ENCODE measurements at places on chromosomes 2 and 18. TPM values are rescaled to one million over a fixed set of nuclear protein-coding genes. Genes with fewer than 3 reads are reported as not detected.
A peak's percentile ranks its signal among the peaks of the same experiment; 100 is the strongest.

Gene TRIM43
- not detected for total RNA-seq

Gene ATP6V1B1
- total RNA-seq, result 1.8 TPM

Gene AOX1
- 64.5 TPM for total RNA-seq

Gene IL1A
- total RNA-seq, result 0.19 TPM

Gene CHRNG
- total RNA-seq, result not detected

Gene VAMP8
- 43.5 TPM for total RNA-seq

Gene SLC1A4
- 22.5 TPM for total RNA-seq

Gene C18orf54
- 5.5 TPM for total RNA-seq

Gene BOLL
- not detected for total RNA-seq

Gene PROM2
- 1.4 TPM for total RNA-seq

GRCh38 chr2:236749346-236749745, 179.7 kb downstream of the ACKR3 start:
- peak; percentile 52 for DNase-seq

DNA sequence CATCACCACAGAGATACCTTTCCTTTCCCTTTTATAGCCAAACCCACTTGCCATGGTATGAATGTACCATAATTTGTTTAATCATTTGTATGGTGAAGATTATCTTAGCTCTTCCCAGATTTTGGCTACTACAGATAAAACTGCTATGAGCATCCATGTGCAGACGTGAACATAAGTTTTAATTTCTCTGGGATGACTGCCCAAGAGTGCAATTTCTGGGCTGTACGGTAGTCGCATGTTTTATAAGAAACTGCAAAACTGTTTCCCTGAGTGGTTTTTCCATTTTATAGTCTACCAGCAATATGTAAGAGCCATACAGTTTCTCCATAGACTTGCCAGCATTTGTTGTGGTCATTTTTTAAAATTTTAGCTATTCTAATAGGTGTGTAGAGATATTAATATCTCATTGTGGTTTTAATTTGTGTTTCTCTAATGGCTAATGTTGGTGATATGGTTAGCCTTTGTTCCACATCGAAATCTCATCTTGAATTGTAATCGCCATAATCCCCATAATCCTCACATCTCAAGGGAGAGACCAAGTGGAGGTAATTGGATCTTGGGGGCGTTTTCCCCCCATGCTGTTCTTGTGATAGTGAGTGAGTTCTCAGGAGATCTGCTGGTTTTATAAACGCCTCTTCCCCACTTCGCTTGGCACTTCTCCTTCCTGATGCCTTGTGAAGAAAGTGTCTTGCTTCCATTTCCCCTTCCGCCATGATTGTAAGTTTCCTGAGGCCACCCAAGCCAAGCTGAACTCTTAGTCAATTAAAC, 628.5 kb upstream of the KLHL29 start:
- DNase-seq, result no peak

- DNase-seq, result peak; percentile 14
Measured at GRCh38 chr2:26564121-26564644, 77.0 kb downstream of the CIB4 start.

GRCh38 chr2:41867553-41867952, 180.3 kb upstream of the PKDCC start:
- DNase-seq, result no peak

DNA sequence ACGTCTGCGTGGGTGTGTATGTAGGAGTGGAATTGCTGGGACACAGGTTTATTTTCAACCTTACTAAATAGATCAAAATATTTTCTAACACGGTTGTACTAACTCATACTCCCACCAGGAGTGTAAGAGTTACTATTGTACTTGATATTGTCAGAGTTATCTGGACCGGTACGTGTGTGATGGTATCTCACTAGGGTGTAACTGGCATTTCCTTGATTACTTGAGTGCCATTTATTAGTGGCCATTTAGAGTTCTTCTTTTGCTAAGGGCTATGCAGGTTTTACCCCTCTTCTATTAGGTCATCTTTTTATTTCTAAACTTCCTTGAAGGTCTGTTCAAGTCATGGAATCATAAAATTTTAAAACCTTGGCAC, 33.5 kb downstream of the CENPO start:
- DNase-seq, result no peak

DNA sequence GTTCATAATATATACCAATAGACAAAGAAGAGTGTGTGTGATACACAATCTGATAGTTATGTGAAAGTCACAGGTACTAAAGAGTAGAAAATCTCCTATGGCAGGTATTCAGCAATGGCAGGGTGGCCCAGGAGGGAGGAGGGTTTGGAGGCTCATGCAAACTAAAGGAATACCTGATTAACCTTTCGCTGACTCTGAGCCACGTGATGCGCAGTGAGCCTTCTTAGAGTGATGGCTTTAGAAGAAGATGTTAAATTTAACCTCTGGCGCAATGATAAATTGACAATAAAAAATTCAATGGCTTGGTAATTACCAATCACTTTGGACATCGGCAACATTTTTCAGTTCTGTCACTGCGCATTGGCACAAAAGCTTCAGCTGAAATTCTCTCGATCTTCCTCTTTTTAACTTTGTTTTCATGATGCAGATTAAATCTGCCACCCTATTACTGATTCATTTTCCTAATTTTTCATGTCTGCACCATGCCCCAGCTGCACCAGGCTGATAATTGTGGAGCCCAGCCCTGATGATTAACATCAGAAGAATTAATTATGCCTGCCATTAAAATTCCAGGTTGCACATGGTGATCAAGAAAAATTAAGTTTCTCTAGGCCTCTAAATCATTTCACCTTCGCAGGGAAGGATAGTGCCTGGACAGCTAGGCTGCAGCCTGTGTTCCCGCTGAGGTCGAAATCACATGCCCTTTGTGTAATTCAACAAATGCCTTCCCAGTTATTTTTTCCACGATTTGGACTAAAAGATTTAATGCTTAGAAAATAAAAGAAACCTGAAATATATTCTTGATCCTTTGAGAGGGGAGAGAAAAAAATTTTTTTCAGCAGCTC, 250.6 kb upstream of the HNRNPA3 start:
- no peak for DNase-seq

- no peak for DNase-seq
Measured at GRCh38 chr2:70304498-70304897, 2.6 kb upstream of the FAM136A start.

GRCh38 chr18:56650944-56651770, at the start of gene WDR7:
TSS of gene WDR7 (plus strand) at chr18:56651359. CDS start at chr18:56672516, 21,157 bp downstream.
- DNase-seq, result peak; percentile 98

DNA sequence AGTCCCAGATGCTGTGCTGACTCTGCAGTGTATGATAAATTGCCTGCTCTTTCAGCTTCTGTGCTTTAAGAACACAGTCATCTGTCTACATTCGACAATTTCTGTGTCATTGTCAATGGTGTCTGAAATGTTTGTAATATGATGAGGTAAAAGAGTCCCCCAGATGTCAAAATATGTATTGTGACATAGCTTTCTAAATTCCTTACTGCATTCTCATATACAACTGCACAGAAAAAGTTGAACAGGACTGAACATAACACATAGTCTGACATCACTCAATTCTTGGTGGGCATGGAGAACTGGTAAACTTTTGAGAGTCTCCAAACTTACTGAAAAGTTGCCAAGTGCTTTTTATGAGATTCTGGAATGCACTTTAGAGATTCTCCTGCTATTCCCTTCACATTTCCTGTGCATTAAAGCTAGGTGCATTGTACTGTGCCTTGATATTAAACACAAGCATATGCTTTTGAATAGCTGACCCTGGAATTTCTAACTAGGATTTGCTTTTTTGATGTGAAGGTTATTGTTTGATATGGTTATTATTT, 48.1 kb upstream of the ARHGAP28 start:
- no peak for DNase-seq

DNA sequence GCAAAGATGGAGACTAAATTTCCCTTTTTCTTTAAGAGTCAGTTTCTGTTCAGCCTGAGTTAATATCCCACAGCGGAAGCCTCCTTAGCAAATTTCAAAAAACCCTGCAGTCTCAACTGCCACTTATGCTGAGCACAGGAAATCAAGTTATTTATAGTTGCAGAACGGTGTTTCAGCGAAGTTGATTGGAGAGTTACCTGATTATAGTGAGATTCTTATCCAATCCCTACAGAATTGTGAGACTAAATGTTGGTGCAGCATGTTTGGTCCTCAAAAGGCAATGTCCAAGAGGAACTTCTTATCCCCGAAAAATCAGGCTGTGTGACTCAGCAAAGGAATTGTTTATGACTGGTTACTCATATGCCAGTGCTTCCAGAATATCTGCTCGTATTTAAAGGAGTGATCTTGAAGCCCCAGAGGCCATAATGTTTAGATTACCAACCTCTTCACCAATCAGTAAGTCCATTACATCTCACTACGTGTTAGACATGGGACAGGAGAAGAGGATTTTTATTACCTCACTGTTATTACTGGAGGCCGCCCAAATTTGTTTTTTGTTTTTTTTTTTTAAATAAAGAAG, 67.9 kb downstream of the LRRFIP1 start:
- no peak for DNase-seq

- DNase-seq, result no peak
Measured at GRCh38 chr2:238872628-238873380, 24.9 kb downstream of the TWIST2 start.

DNA sequence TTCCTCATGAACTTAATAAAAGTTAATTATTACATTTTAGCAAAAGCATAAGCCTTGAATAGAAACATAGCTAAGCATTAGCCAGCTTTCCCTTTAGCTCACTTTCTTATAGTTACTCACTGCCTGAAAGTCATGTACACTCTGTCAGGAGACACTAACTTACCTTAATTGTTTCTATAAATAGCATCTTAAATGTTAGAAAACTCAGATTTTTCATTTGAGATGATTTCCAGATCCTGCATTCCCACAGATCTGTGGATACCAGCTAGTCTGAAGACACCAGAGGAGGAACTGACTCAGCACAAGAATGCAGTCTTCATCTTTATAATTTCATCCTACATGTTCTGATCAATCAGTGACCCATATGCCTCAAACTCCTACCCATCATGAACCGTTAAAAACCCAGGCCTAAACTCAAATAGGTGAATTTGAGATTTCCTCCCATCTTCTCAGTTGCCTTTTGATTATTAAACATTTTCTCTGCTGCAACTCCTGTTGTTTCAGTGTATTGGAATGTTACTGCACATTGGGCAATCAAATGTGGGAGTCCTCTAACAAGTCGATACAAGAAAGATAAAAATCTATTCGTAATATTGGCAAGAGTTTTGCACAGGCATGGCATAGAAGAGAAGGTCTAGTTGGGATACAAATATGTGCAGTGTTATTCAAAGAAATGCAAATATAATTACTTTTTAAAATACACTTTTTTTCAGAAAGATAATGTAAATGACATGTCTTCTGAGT, 857.4 kb upstream of the CDH2 start:
- DNase-seq, result no peak

GRCh38 chr2:27752551-27753237, 18.8 kb upstream of the MRPL33 start:
- DNase-seq, result no peak

DNA sequence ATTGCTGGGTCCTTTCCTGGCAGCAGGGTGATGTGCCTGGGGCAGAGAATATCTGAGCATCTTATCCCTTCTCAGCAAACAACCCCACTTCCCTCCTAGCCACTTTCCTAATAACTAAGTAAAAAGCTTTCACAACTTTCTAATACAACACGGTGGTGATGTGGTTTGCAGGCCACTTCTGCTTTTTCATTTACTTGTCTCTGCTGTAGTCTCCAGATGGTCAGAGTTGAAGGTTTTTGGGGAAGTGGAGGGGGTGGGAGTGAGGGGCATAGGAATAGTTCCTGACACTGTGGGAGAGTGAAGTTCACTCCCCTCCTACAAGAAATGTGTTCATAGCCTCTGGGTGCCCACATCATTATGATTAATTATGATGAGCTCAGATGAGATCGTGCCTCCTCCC, 11.6 kb downstream of the OXER1 start:
- DNase-seq, result no peak

DNA sequence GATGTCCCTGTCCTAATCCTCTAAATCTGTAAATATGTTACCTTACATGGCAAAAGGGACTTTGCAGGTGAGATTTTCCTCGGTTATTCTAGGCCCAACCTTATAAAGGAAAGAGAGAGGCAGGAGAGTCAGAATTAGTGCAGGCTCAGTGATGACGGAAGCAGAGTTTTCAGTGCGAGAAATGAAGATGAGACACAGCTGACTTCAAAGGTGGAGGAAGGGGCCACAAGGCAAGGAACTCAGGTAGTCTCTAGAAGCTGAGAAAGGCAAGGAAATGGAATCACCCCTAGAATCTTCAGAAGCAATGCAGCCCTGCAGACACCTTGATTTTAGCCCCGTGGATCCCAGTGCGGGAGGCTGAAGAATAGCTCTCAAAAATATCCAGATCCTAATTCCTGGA, 7.2 kb upstream of the LCLAT1 start:
- no peak for DNase-seq

DNA sequence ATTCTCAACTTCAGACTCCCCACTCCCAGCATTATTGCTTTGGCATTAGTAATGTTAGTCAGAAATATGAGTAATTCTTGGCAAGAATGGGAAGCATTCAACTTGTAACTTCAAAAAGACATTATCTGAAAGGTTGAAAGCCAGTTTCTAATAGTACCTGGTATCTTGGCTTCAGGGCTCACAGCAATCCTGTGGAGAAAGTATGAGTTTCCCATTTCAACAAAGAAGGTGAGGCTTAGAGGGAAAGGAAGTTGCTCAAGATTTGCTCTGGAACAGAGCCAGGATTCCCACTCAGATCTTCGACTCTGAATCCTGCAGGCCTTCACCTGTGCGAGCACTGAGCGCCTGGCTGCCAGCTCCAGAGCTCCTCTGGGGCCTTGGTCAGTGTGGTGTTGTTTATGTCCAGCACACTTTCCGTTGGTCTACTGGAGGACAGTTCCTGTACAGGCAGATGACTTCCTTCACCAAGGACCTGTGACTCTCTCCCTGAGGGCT, 136.1 kb downstream of the MCFD2 start:
- no peak for DNase-seq

GRCh38 chr2:144358979-144359541, 160.9 kb downstream of the ZEB2 start:
- no peak for DNase-seq

DNA sequence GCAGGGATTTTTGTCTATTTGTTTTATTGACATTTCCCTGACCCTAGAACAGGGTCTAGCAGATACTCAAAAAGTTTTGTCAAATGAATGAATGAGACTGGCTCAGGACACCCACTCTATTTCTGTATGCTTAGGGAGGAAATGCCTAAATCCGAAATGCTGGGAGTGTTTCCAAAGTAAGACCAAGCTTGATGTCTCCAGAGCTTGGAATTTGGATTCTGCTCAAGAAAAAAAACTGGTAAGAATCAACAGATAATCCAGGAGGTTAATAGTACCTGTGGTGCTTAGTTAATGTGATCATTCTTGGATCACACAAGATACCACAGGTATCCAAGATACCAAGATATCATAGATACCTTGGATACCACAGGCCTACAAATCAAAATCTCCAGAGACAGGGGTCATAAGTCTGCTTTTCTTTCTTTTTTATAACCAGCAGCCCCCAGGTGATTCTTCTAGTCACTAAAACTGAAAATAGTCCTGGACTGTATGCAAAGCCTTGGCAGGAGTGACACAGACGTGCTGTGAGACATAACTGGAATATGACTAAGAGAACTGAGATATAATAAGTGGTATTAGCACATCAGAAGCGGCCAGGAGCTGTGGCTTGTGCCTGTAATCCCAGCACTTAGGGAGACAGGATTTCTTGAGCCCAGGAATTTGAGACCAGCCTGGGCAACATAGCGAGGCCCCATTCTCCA, 39.9 kb upstream of the SP3 start:
- DNase-seq, result peak; percentile 80
